ENCODE measurements at places on chromosomes 1 and 21.
A peak's percentile ranks its signal among the peaks of the same experiment; 100 is the strongest.

GRCh38 chr1:20829946-20830345 lies 42.8 kb upstream of the HP1BP3 start:
- DNase-seq = no peak

GRCh38 chr1:205530116-205530515 lies 25.6 kb downstream of the CDK18 start:
- DNase-seq = no peak

GRCh38 chr1:115112496-115113375 lies 23.4 kb upstream of the TSPAN2 start:
- DNase-seq = peak; percentile 54

DNA sequence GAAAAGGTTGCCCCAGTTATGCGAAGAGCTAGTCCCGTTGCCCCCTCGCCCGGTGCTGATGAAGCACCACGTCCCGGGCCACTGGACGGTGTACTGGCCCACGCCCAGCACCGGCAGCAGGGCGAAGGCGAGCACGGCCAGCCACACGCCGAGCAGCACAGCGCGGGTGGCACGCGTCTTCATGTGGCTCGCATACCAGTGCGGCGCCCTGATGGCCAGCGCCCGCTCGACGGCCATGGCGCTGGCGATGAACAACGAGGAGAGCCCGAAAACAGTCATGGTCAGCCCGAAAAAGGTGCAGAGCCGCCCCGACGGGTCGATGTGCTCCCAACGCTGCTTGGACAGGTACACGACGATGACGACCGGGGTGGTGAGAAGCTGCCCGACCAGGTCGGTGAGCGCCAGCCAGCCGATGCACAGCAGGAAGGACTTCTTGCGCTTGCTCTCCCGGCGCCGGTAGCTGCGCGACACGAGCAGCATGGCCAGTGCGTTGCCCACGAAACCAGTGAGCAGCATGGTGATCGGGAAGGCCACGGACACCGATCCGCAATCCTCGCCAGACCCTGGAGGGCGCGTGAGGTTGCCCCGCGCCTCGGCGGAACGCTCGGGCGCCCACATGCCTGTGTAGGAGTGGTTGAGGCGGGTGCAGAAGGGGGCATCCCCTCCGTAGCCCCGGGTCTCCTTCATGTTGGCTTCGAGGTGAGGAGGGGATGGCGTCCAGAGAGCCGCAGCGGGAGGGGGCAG lies 553 bp downstream of the PTGER3 start:
- peak; percentile 89 for DNase-seq

GRCh38 chr1:20486457-20487235 lies 636 bp upstream of the CAMK2N1 start:
- DNase-seq = peak; percentile 98

- peak; percentile 36 for DNase-seq
Measured at GRCh38 chr1:4825800-4826450, 171.5 kb downstream of the AJAP1 start.

DNA sequence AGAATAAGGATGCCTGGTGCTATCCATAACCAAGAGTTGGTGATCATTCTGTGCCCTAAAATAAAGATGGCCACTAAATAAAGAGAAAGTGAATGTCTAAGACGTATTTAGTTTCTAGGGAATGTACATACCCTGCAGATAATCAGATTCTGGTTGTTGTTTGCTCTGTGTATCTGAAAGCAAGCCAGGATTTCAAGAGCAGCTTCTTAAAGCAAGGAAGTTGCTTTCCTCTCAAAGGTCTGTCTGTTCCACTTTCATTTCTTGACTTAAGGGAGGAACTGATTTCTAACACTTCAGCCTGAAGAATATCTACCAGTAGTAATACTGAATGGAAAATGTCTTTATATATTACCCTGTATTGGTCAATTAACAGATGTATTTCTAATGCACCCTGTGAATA lies 88.8 kb downstream of the KIF1B start:
- no peak for DNase-seq

GRCh38 chr1:6612641-6613360 lies 730 bp upstream of the PHF13 start:
- peak; percentile 86 for DNase-seq

DNA sequence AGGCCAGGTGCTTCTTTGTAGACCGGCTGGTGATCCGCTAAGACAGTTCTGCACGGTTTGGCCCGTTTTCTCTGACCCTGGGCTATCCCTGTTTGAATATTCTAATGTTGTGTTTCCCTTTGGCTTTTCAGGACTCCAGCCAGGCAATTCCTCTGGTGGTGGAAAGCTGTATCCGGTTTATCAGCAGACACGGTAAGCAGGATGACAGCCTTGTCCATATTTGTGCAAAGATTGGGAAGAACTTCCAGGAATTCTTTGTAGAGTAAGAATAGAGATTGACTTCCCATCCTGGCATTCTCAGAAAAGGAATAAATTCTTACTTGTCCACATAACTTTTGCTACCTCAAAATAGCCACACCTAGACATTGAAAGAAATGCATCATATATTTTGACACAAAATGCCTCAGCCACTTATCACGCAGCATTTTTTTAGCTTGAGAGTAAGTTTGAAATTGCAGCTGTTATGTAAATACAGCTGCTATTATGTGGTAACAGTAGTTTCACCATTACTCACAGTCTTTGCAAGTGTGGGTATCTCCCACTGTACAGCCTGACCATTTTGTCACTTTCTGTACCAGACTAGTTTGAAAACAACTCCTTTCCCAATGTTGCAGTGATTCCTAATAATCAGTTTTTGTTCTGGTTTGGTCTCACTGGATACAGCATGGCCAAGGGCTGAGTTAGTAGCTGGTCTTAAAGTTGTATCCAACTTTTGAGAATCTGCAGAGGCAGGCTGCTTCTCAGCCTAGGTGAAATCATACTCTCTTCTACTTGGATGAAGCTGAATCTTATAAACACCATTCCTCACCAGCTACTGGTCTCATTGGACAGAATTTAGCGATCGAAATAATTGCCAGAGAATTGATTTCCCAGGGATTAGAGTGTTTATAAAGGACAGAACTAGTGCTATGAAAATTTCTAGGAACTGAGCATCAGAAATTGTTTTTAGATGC lies 40.0 kb upstream of the IKBKE start:
- DNase-seq = peak; percentile 56

- DNase-seq = no peak
Measured at GRCh38 chr1:55527831-55528230, 312.7 kb upstream of the USP24 start.

DNA sequence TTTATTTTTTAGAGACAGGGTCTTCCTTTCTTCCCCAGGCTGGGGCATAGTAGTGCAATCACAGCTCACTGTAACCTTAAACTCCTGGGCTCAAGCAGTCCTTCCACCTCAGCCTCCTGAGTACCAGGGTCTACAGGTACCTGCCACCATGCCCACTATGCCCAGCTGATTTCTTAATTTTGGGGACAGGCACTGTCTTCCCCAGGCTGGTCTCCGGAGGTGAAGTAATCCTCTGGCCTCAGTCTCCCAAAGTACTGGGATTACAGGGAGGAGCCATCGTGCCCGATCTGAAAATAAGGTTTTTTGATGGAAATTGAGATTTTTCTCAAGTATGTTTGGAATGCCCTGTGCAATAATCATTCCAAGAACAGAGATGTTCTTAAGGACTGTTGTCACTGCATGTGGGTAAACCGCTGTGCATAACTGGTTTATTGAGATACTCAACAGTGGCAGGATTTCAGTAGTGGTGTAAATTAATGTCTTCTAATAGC lies 934 bp upstream of the MSH4 start:
- DNase-seq = peak; percentile 68

GRCh38 chr21:37071561-37072273 lies 1.2 kb downstream of the PIGP start:
- peak; percentile 61 for DNase-seq

- no peak for DNase-seq
Measured at GRCh38 chr21:35467566-35467965, 418.5 kb upstream of the RUNX1 start.

DNA sequence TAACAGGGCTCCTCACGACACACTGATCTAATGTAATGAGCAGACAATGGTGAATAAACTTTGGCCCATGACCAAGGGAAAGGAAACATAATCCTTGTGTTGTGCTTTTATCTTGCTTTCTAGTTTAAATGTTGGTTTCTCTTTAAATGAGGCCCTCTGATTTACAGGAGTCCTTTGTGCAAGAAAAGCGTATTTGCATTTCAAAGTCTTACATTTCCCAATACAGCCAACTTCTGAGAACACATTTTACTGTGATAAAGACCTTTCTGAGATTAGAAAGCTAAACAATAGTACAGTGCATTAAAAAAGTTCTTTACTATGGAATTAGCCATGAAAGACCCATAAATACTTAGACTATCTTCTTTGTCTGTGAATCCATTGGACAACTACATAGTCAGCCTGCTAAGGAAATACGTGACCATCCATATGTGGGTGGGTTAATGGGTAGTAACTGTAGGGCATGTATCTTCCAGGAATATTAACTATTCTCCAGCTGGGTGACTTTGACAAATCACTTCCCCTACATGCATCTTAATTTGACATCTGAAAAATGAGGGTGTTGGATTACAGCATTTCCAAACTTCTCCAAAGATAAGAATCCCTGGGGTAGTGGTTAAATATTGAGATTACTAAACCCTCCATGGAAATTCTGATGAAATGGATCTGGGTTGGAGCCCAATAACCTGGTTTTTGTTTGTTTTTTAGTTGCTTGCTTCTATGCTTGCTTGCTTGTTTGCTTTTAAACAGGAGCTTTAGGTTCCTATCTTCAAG lies 50.3 kb upstream of the USP1 start:
- no peak for DNase-seq

DNA sequence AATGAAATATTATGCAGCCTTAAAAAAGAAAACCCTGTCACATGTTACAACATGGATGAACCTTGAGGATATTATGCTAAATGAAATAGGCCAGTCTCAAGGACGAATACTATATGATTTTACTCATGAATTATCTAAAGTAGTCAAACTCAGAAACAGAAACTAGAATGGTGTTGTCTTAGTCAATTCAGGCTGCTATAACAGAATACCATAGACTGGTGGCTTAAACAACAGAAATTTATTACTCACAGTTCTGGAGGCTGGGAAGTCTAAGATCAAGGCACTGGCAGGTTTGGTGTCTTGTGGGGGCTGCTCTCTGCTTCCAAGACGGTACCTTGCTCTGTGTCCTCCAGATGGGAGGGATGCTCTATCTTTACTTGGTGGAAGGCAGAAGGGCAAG lies 113.8 kb upstream of the DNAH14 start:
- no peak for DNase-seq

- DNase-seq = peak; percentile 63
Measured at GRCh38 chr1:164735315-164736052, 176.5 kb downstream of the PBX1 start.

- DNase-seq = no peak
Measured at GRCh38 chr1:119316870-119317416, 51.6 kb upstream of the HAO2 start.

DNA sequence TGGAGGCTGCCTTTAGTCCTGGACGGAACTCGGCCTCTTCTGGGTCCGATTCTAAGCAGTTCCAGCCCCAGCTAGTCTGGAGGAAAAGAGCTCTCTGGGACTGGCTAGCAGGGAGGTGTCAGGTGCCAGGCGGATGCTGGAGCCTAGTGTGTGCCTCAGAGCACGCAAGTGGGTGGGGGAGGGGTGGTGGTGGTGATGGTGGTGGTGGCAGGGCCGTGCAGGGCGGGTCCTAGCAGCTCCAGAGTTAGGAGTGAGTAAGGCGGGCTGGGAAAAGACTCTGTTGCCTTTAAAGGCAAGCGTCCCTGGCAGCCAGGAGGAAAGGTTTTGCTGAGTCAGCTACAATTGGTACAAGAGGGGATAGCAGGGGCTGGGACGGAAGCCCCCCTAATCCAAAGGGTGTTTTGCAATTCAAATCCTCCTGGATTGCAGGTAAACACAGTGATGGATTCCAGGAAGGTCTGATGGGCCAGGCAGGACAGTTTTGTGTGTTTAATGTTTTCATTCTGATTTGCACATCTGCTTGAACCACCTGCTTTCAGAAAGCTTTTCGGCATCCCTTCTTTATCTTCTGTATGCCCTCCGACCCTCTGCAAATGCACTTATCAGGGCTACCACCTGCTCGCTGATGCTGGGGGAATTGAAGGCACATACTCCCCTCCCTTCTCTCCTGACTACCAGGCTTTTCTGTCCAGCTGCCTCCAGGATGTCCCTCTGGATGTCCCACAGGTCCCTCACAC lies 4.1 kb upstream of the SLC2A1 start:
- DNase-seq = peak; percentile 98

DNA sequence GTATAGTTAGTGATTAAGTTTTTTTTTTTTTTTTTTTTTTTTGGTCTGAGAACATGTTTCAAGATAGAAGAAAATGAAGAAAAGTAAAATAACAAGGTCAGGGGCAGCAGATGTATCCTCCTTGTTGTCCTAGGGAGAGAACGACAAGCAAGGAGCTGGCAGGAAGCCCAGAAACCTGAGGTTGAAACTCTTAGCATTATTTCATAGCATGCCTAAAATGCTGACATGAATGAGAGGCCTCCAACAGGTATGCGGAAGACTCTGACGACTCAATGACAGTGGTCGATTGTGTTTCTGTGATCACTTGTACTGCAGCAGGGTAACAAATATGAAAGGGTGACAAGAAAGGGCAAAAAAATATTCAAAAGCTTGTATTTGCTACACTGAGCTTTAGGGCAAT lies 415.9 kb downstream of the PLA2G4A start:
- peak; percentile 36 for DNase-seq

- no peak for DNase-seq
Measured at GRCh38 chr21:16324630-16325029, 594.8 kb downstream of the USP25 start.

- DNase-seq = no peak
Measured at GRCh38 chr1:169363046-169363730, 4.4 kb downstream of the NME7 start.

DNA sequence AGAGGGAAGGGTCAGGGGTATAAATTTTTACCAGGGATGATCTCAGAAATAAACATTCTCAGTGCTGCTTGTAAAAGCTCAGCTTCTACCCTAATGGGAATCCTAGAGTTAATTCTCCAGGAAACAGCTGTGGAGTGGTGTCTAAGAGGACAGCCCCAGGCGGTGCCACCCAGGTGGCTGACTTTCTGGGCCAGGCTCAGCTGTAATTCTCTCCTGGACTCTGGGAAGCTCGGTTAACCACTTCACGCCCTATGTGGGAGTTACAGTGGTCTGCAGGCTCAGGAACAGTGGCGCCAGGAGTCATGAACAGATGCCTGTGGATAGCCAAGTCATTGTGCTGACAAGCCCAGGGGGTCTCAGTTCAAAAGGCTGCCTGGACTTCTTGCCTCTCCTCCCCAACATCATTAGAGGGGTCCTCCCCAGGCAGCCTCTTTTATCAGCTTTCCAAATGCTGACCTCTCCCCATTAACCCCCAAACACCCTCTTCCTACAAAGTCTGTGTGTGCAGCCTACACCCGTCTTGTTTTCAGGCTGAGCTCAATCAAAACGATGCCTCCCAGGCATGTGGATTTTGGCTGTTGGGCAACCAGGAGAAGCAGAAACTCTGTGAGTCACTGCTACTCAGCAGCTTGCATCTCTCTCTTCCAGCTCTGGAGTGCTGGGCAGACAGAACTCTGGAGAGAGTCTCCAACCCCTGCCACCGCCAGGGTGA lies 1.2 kb downstream of the HHIPL2 start:
- peak; percentile 28 for DNase-seq

DNA sequence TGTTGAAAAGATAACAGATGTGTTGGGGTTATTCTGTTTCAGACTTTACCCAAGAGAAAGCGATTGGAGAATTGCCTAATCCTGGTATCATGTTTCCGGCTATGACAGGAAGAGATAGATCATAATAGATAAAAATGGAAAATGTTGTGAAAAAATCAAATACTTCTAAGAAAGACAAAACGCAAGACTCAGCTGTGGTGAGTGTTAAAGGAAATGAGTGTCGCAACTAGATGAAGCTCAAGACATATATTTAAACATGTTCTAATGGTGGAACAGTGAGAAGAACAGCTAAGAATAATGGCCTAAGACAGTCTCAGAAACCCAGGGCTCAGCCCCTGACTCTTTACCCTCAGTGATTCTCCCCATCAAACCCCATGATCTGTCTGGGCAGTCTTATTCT lies 426.7 kb upstream of the RUNX1 start:
- no peak for DNase-seq

Measured in DMS53 (cell line).